T-helper 2 cell treated with Interferon-gamma antibody and Interleukin-4, amounts not matched to agents 100 ng/mL and 5 ng/mL, for 36 hours (primary cell): ENCODE measurements at places on chromosomes 3 and 15. TPM values are rescaled to one million over a fixed set of nuclear protein-coding genes. Genes with fewer than 3 reads are reported as not detected.

The PCOLCE2 gene
- not detected in 2 replicates for total RNA-seq

The DHFR2 gene
- 8.9 and 10.7 TPM in 2 replicates for total RNA-seq

The CDHR4 gene
- not detected in 2 replicates for total RNA-seq

The LNP1 gene
- 1.4 and 1.8 TPM in 2 replicates for total RNA-seq

The GOLGA8N gene
- total RNA-seq, result 23.0 and 26.7 TPM in 2 replicates

The CCR3 gene
- total RNA-seq, result 0.16 and 0.27 TPM in 2 replicates

The CASR gene
- total RNA-seq, result 0.02 TPM in 1 of 2 replicates, not detected in the other

The ITIH3 gene
- not detected in 2 replicates for total RNA-seq

The GBE1 gene
- 33.7 and 34.9 TPM in 2 replicates for total RNA-seq

The SLC28A2 gene
- total RNA-seq, result not detected in 2 replicates

The CD80 gene
- total RNA-seq, result 9.6 and 11.1 TPM in 2 replicates

The SMCO1 gene
- not detected in 2 replicates for total RNA-seq

The CPNE9 gene
- total RNA-seq, result 0.20 and 0.36 TPM in 2 replicates

The SERINC4 gene
- total RNA-seq, result 0.16 and 0.23 TPM in 2 replicates

The GPD1L gene
- total RNA-seq, result 21.9 and 25.7 TPM in 2 replicates
